Gastrocnemius medialis (tissue), 4 donors: ENCODE measurements at places on chromosomes 4 and X. TPM values are rescaled to one million over a fixed set of nuclear protein-coding genes. Genes with fewer than 3 reads are reported as not detected.

The ALPK1 gene
- total RNA-seq: 2.1 TPM

GRCh38 chr4:163673848-163674697 lies 179.6 kb downstream of the TMA16 start:
- H3K4me3 ChIP-seq: no peak overlapping the region
- H3K4me1 ChIP-seq: no peaks in the 10 kb centered on the region
- no peak overlapping the region for H3K27ac ChIP-seq
- no peak for DNase-seq
- no peaks in the 10 kb centered on the region for H3K27me3 ChIP-seq
- no peaks in the 10 kb centered on the region for H3K36me3 ChIP-seq

DNA sequence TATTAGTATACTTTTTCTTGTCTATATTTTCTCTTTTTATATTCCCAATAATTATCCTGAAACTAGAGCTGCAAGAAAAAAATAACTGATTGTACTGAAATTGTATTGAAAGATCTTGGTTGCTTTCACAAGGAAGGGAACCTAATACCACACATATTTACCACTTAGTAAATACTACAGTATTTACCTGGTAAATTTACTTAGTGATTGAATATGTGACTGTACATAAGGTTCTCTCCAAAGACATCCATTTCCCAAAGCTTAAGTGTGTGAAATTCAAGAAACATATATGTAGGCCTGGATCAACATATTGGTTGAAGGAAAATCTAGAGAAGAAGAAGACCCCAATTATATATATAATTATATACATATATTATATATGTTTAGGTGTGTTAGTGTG lies 1272.7 kb downstream of the C4orf33 start:
- no peak overlapping the region for H3K4me3 ChIP-seq
- no peaks in the 10 kb centered on the region for H3K4me1 ChIP-seq
- no peak for DNase-seq
- no peaks in the 10 kb centered on the region for H3K27me3 ChIP-seq
- no peaks in the 10 kb centered on the region for H3K36me3 ChIP-seq

DNA sequence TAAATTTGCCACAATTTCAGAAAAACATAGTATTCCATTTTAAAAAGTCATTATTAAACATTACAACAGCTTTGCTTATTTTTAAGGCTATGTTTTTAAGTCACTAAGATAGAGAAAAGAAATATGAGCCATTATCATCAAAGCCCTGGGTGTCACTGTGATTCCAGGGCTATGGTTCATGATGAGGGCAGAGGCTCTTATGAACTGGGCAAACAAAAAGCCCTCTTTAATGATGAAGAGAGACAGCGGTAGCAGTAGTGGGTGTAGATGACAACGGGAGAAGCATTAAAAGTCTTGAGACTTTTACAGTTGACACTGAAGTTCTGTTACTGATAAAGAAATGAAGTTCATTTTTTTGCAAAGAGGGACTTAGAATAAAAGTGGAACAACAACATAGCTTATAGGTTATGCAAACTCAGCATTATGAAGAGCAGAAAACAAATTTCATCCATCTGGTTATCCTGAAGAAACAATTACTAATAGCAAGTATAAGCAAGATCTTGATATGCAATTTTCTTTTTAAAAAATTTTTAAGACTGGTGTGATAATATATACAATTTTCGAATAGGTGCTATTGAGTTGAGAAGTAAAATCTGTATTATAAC lies 202.7 kb upstream of the ETNPPL start:
- H3K27ac ChIP-seq: no peak overlapping the region
- peaks cover 5% of the 10 kb centered on the region for H3K4me1 ChIP-seq
- no peaks in the 10 kb centered on the region for H3K36me3 ChIP-seq
- no peak for DNase-seq
- H3K4me3 ChIP-seq: no peak overlapping the region
- H3K27me3 ChIP-seq: no peaks in the 10 kb centered on the region

GRCh38 chr4:100208459-100208858 lies 18.2 kb upstream of the DDIT4L start:
- peaks cover 16% of the 10 kb centered on the region for H3K4me1 ChIP-seq
- H3K36me3 ChIP-seq: no peaks in the 10 kb centered on the region
- H3K27me3 ChIP-seq: no peaks in the 10 kb centered on the region
- H3K27ac ChIP-seq: no peak overlapping the region
- H3K4me3 ChIP-seq: no peak overlapping the region
